ENCODE measurements at places on chromosomes 3 and 15.

DNA sequence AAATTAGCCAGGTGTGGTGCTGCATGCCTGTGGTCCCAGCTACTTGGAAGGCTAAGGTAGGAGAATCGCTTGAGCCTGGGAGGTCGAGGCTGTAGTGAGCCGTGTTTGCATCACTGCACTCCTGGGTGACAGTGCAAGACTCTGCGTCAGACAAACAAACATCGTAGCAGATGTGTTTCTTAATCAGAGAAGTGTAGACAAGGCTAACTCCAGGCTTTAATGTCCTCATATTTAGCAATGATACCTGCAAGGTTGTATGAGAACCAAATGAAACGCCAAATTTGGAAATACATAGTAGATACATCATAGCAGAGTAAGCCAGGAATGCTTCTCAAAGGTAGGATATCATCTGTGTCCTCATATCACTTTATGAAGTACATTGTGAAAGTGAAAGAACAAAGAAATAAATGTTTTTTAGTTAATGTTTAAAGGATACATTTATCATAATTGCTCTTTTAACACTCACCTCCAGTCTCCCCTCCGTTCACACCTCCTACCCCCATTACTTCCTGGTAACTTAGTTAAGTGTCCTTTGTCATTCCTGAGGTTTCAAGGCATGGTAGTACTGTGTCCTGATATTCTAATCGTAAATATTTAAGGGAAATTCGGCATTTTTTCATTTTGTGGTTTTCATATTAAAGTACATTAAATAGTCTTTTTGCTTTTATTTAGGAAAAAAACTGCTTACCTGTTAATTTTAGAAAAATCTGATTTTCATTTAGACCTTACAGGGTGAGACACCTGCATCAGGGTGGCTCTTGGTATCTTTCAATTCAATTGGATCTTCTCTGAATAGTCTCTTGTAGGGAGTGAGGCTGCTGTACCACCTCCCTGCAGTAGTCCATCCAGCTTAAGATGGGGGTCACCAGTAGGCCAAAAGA is 96.1 kb downstream of the OPA1 start:
- DNase-seq = no peak

GRCh38 chr3:156449710-156450574 is 105.0 kb downstream of the SSR3 start:
- DNase-seq = no peak

DNA sequence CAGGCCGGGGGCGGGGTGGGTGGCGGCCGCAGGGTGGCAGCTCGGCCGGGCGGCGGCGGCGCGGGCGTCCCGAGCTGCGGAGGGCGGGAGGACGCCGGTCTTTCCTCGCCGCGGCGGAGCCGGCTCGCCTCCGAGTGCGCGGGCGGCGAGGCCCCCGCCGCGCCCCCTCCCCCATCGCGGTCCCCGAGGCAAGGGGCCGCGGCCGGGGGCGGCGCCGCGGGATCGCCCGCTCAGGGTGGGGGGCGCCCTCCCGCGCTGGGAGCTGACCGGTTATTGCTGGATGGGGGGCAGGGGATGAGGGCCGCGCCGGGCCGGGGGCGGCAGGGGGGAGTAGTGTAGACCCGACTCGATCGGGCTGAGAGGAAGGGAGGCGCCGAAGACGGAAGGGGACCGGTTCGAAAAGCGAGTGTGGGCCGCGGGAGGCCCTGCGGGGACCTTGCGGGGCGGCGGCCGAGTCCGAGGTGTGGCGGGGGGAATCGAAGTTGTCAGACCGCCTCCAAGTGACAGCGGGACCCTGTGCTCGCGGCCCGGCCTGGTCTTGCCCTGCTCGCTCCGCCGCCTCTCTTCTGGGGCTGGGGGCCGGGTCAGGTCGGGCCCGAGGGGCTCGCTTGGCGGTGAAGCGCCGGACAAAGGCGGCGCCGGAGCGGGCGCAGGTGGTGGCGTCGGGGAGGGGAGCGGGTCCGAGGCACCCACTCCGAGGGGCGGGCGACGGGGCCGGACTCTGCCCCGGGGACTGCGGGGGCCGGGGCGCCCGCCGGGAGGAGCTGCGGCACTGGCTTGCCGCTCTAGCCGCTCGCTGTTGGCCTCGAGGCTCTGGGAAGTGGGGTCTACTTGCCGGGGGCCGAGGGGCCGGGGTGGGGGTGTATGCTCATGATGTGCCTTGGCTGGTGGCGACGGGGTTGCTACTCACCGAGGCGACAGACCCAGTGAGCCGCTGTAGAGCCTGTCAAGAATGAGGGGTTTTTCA is 1.1 kb downstream of the BAHD1 start:
- DNase-seq = no peak

DNA sequence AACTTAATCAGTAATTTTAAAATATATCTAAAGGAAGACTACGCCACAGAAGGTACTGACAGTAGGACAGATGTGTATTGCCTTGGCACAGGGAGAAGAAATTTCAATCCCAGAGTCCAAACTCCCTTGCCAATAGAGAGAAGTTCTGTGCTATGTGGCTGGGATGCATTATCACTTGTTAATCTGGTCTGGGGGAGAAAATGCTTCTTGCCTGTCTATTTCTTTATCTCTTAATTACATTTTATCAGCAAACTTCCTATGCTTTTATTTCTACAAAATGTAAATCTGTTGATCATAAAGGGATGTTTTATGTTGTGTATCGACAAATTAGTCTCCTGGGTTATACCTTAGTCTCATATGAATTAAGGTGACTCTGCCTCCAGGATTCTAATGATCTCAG is 21.7 kb downstream of the RBMS3 start:
- no peak for DNase-seq

DNA sequence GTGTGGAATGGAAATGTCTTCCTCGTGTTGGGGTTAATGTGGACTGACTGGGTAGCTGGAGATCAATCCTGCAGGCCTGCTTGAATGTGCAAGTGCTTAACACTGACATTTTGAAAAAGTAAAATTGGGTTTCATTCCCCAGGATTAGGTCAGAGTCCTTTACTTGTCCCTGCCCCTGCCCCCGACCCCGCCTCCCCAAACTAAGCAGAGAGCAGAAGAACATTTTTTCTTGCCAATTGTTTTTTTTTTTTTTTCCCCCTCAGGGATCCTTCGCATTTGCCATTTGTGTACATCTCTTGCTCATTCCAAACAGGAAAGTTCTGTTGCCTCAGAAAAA is 147.0 kb upstream of the NR2F2 start:
- DNase-seq = no peak

DNA sequence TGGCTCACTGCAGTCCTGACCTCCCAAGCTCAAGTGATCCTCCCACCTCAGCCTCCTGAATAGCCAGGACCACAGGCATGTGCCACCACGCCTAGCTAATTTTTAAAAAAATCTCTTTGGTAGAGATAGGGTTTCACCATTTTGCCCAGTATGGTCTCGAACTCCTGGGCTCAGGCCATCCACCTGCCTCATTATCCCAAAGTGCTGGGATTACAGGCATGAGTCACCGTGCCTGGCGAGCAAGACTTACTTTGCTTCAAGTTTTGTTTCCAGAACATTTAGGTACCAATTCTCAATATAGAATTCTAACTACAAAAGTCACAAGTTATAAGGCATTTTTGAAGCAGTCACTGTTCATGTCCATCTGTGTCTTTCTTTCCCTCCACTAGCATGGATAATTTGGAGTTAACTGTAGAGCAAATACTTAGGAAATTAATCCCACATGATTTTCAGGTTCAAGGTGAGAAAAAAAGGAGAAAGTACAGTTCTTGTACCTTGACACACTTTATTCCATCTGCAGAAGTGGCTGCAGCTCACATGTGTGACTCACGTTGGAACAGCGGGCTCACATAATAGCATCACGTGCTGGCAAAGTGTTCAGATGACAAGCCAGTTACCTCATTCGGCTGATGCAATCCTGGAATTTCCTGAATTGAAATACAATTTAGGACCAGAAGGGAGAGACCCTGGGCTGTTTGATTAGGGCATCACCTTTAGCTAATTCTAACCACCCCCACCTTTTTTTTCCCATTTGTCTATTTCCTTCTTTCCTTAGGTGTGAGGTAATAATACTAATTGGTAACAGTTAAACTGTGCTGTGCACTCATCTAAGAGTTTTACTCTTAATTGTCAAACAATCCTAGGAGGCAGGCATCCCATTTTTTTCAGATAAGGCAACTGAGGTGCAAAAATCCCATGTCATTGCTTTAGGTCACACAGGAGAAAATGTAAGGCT is 46.9 kb upstream of the NEDD4 start:
- DNase-seq = no peak

DNA sequence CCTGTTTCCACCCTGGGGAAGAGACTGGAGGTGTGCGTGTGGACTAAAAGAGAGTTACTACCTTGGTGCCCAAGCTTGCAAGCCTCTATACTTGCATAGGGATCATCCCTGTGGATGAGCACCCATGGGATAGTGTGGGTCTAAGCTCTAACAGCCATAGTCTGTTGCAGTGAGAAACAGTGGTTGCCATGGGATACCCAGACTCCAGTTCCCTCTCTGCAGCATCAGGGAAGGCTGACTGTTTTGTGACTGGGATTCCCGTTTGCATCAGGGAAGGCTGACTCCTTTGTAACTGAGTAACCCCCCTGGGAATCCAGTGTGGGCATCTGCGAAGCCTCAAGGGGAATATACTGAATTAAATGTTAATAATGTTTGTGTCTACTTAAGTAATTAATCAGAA is 196.1 kb downstream of the ZNF621 start:
- no peak for DNase-seq

- no peak for DNase-seq
These were observed 256.7 kb upstream of the ICE2 start for GRCh38 chr15:60735559-60736047.

DNA sequence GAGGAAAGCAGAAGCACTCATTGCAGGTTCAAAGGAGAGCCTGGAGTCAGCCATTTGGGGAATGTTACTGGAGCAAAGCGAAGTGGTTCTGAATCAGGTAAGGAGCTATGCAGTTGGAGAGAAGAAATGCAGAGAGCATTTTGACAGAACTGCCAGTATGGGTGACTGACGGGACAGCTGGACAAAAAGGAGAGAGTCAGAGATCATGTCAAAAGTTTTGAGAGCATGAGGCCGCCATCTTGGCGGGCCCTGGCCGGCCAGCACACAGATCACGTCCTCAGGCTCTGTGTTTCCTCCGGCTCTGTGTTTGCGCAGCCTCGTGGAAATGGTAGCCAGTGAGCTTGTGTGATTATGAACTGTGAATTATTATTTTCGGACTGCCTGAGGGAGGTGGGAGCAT is 29.8 kb upstream of the UBE3A start:
- no peak for DNase-seq

DNA sequence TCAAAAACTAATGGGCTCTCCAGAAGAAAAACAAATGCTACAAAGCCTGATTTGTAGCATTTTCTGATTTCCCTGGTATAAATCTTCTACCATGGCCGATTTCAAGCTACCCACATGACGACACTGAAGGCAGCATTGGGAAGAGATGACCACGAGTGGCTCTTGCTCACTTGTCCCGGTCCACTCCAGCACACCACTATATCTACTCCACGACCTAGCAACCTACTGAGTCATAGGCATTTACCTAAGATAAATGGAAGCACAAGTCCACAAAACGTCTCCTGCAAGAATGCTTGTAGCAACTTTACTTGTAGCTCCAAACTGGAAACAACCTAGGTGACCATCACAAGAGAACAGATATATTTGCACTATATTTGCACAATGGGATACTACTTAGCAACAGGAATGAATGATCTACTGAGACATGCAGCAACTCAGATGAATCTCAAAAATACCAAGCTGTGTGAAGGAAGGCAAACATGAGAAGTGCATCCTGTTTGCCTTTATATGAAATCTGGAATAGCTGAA is 60.8 kb upstream of the HES1 start:
- no peak for DNase-seq

DNA sequence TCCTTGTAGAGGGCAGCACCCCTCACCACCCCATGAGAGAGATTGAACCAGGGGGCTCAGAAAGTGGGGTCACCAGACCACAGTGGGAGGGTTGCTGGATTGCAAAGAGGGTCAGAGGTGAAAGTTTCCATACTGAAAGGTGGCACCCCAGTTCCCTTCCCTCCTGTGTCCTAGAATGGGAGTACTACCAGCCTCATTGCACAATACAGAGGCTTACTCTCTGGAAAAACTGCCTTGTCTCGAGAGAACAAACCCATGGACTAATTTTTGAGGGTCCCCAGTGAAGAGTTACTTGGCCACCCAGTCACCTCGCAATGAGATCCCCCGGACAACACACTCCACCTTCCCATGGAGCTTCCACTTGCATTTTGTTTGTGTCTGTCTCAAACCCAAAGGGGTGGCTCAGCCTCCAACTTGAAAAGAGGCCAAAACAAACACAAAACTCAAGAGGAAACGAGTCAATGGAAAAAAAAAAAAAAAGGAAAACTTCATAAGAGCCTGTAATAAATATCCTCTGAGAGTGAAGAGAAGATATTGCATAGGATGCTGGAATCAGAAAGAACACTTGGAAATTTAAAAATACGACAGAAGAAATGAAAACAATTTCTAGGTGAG is 18.6 kb downstream of the MESP2 start:
- no peak for DNase-seq

GRCh38 chr3:105444725-105445124 is 78.0 kb downstream of the ALCAM start:
- DNase-seq = no peak

DNA sequence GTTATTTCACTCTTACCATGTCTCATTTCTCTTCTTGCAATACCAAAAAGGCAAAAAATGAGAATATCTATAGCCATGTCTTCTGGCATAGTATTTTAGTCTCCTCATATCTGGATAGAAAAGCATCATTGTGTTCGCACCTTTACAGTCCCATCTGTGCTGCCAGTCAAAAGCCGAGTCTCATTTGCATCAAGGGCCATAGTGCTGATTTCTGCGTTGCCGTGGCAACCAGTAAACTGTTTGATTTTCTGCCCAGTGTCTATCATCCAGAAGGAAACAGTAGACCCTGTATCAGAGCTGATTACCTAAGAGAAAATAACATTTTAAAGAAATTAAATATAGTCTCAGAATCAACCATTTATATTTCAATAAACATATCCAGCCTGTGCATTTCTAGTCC is 86.1 kb upstream of the SERPINI2 start:
- no peak for DNase-seq

DNA sequence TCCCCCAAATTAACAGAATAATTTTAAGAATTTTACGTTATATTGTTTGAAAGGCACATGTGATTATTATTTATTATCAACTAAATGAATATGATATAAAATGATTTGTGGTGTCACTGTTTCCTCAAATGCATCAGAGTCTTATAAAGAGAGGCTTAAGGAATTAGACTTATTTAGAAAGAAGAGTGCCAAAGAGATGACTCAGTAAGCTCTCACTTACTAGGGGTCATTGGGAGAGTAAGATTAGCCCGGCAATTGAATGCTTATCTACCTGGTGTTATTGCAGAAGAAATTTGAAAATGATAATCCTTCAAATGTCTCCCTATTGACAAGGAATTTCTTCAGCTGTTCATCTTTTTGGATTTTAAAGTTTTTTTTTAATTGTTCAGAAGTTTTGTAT is 408.7 kb downstream of the OXSM start:
- DNase-seq = no peak

- DNase-seq = no peak
These were observed 771.6 kb upstream of the NR2F2 start for GRCh38 chr15:95558916-95559315.

- DNase-seq = no peak
These were observed 3.8 kb downstream of the BHLHE40 start for GRCh38 chr3:4982773-4983738.

GRCh38 chr3:98482717-98483482 is 14.6 kb upstream of the OR5K2 start:
- no peak for DNase-seq
